ENCODE measurements at places on chromosomes 7 and 10. TPM values are rescaled to one million over a fixed set of nuclear protein-coding genes. Genes with fewer than 3 reads are reported as not detected.

DNA sequence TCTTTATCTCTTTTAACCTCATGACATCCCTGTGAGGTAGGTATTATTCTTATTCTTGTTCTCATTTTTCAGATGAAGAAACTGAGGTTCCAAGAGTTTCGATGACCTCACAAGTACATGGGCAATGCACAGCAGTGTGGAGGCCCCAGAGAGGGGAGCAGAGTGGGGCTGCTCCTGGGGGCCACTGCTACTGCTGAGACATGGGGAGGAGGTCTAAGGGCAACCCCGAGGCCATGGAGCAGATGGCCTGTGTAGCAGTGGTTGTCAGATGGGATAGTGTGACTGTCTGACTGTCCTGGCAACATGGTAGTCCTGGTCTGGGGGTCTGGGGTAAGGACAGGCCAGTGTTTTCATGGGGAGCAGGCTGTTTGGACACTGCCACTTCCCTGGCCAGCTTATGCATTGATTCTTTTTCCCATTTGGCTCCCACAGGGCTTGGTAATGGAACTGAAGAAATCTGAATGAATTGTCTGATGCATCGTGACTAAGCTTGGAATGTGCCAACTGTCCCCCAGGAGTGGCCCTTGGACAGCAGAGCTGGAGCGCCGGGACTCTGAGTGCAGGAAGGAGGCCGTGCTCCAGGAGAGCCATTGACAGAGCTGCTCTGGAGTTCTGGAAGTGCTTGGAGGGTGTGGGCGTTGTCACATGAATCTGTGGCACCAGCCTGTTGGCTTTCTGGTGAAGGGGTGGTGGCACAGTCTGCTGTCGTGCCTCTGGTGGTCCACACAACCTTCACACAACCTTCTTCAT is 40.9 kb downstream of the ADRA2A start:
- no peak for DNase-seq

- no peak for DNase-seq
Measured at GRCh38 chr10:35005868-35006267, 84.3 kb downstream of the CUL2 start.

DNA sequence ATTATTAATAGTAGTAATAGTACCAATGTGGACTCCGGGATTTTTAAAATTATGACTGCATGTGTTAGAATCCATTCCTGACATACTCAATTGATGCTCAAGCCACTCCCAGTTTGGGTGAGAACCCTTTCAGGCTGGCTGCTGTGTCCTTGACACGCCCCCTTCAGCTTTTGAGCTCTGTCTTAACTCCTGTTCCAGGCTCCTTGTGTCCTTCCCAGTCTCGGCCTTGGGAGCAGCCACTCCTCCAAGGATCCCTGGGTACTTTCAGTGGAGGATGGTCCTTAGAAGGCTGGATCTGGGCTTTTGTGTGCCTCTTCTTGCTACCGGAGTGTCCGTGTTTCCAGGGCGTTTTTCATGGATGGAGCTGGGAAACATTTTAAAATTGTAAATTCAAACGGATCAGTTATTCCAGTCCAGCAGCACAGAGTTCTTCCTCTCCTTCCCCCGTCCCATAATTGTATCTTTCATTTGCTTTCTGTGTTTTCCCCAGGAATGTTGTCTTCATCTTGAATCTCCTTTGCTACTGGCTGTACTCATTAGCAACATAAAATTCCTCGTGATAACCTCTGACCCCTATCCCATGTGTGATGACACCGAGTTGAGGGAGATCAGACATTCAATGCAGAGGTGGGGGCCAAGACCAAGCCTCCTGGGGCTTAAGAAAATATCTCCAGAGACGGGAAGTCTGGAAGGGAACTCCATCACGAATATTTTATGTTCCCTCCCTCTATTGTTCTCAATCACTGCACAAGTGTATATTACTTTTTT is 40.0 kb upstream of the PFKFB3 start:
- no peak for DNase-seq

GRCh38 chr7:140260352-140261104 is 83.7 kb upstream of the KDM7A start:
- no peak for DNase-seq

GRCh38 chr7:139656387-139656786 is 121.4 kb downstream of the HIPK2 start:
- no peak for DNase-seq

- DNase-seq = no peak
Measured at GRCh38 chr7:4836206-4836661, 25.6 kb downstream of the PAPOLB start.

- DNase-seq = no peak
Measured at GRCh38 chr7:143978585-143978984, 21.5 kb upstream of the OR6B1 start.

GRCh38 chr10:90847436-90847835 is 10.4 kb downstream of the HTR7 start:
- no peak for DNase-seq

The MKX gene
- polyA plus RNA-seq = 0.06 TPM
